Kasumi-1 (cell line): ENCODE measurements at places on chromosomes 1 and 21.

DNA sequence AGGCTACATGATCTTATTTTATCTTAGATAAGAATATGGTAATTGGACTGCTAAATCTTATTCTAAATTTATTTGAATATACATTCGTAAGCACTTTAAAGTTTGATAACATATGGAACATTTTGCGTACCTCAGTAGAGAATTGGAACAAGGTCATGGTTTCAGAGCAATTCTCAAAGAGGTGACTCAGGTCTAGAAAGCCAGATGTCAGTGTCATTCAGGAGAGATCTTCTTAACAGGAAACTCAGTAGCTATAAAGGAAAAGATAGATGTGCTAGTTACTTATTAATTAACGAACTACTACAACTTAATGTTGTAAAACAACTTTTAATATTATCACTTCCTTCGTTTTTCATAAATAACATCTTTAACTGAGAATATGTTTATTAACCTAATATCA is 142.5 kb downstream of the USP25 start:
- no peak for DNase-seq

DNA sequence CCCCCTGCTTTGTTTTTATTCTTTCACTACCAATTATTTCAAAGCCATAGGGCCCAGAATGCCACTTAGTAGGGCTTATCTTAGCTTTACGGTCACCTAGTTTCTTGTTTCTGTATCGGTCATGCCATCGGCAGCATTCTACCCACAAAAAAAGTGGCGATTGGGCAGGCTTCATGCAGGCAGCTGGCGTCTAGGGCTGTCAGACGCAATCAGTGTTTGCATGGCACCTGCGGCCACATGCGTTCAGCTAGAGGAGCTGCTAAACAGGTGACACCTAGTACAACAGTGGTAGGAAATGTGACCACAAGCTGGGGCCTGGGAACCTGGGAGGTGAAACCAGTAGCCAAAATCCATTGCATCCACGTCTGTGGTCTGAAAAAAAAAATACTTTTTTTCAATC is 262.7 kb downstream of the PBX1 start:
- DNase-seq = no peak

DNA sequence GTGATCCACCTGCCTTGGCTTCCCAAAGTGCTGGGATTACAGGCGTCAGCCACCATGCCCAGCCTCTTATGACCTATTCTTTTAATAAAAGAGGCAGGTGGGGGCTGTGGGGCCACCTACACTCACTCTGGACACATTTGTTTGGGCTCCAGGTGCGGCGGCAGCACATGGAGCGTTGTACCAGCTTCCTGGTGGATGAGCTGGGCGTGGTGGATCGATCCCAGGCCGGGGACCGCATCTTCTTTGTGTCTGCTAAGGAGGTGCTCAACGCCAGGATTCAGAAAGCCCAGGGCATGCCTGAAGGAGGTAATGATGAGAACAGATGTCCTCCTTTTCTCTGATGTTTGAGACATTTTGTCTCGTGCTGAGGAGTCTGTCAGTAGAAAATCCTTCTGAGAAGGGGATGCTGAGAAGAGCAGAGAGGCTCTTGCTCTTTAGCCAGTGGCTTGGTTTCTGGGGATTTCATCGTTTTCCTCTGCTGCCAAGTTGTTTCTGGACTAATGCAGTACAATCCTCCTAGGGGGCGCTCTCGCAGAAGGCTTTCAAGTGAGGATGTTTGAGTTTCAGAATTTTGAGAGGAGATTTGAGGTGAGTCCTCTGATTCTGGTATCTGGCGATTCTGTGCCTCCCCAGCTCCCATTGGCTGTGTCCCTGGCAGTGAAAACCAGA is 17.9 kb upstream of the MIIP start:
- DNase-seq = peak; percentile 64

DNA sequence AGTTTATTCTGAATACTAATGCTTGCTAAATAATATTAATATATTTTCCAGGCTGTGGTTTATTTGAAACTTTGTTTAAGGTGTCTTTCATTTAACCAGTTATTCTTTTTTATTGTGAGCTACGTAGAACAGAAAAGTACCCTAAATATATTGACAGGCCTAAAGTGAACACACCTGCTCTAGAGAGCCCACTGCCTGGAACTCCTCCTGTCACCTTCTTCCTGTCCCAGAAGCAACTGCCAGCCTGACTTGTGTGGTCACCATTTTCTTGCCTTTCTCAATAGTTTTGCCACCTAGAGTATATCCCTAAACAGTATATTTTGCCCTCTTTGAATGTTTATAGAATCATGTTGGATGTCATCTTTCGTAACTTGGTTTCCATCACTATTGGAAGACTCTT is 48.5 kb downstream of the SCCPDH start:
- DNase-seq = no peak

- DNase-seq = no peak
These were observed 10.0 kb upstream of the LRRC3 start for GRCh38 chr21:44445145-44445812.

DNA sequence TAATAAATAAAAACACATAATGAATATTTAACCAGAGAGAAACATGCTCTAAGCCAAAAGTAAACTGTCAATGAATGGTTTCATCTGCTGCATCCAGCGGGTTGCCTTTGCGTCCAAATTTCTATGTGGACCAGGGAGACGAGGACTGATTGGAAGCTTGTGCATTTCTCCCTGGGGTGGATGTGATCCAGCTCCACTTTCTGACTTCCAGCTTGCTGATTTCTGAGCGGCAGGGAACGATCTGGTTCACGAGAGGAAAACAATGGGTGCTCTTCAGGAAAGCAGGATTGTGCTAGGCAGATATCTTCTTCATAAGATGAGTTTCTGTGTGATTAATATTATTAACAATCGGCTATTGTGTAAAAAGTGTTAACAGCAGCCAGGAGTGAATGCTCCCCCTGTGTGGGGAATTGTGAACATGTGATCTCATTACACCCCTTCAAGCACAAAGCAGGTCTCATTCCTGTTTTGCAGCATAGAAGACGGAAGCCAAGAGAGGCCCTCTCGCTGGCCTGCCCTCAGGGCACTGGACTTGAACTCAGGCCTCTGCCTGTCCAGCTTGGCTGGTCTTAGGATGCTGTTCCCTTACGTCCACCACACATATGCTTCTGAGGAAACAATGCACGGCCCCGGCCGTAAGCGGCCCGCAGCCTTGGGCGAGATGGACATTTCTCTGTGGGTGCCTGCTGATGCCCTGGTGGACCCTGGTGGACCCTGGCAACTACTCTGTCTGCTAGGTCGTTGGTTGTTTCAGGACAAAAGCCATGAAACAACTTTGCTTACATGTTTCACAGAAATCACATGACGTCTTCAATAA is 183.4 kb upstream of the C1orf174 start:
- no peak for DNase-seq

GRCh38 chr1:22489823-22490222 is 38.2 kb downstream of the ZBTB40 start:
- no peak for DNase-seq

GRCh38 chr21:37582590-37582989 is 216.0 kb downstream of the DYRK1A start:
- peak; percentile 25 for DNase-seq

DNA sequence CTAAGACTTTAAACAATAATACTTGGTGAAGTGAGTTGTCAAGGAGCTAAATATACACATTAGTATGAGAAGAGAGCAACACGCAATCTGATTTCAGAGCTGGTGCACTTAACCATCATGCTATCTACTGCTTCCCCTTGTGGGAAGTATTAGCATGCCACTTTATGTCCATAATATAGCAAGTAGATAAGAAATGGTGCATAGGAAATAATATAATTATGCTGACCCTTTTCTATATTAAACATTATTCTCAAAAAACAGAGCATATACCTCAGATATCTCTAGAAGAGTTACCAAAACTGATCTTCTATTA is 63.4 kb downstream of the MAGI3 start:
- DNase-seq = no peak

GRCh38 chr1:172540635-172541034 is 7.7 kb downstream of the SUCO start:
- no peak for DNase-seq

DNA sequence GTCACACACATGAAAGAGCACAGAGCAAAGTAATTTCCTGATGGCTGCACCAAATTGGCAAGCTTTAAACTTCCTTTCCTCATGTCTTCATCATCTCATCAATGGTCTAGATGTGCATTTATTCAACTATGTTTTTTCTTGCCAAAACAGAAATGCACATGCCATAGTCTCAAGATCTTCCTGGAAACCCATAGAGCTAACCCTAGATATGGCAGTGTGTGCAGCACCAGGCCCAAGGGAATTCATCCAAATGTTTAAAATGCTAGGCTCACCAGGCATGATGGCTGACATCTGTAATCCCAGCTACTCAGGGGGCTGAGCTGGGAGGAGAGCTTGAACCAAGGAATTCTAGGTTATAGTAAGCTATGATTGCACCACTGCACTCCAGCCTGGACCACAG is 31.2 kb upstream of the PALMD start:
- no peak for DNase-seq
